ENCODE measurements at places on chromosomes 1 and 21. TPM values are rescaled to one million over a fixed set of nuclear protein-coding genes. Genes with fewer than 3 reads are reported as not detected.

The LCE6A gene
- total RNA-seq, result not detected

The CELA3B gene
- total RNA-seq, result not detected

The TMCC2 gene
- 452 TPM for total RNA-seq

The GJC2 gene
- 0.79 TPM for total RNA-seq

The MORN1 gene
- total RNA-seq, result 6.9 TPM

The SYTL1 gene
- 1.9 TPM for total RNA-seq

The SYNC gene
- 1.5 TPM for total RNA-seq

The DMBX1 gene
- total RNA-seq, result not detected

The COL6A1 gene
- 34.9 TPM for total RNA-seq

The TMEM53 gene
- 23.6 TPM for total RNA-seq

The KRTAP19-3 gene
- not detected for total RNA-seq

- no peak for DNase-seq
Measured at GRCh38 chr1:180918519-180918918, 5.8 kb downstream of the KIAA1614 start.

DNA sequence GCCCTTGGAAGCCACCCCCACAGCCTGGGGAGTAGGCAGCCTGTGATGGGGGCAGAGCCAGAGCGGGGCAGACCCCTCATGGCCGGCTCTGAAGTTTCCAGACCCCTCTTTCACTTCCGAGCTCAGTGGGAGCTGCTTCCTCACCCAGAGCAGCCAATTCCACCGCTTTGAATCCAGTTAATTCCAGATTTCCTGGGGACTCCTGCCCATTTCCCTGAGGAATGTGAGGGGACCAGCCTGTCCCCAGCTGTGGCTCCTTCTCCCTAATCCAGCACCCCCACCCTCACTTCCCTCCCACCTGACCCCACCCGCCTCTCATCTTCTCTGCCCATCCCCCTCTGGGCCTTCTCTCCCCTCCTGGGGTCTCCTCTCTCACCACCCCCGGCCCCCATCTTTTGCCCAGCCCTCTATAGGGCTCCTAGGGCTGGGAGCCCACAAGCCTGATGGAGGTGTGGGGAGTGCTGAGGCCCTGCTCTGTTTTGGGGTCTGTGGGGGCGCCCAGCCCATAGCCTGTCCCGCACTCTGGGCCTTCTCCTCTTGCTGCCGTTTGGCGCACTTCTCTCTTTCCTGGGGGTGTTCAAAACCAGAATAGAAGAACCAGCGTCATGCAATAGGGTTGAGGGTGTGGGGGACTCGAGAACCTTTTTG is 26.2 kb upstream of the TNFRSF1B start:
- no peak for DNase-seq

DNA sequence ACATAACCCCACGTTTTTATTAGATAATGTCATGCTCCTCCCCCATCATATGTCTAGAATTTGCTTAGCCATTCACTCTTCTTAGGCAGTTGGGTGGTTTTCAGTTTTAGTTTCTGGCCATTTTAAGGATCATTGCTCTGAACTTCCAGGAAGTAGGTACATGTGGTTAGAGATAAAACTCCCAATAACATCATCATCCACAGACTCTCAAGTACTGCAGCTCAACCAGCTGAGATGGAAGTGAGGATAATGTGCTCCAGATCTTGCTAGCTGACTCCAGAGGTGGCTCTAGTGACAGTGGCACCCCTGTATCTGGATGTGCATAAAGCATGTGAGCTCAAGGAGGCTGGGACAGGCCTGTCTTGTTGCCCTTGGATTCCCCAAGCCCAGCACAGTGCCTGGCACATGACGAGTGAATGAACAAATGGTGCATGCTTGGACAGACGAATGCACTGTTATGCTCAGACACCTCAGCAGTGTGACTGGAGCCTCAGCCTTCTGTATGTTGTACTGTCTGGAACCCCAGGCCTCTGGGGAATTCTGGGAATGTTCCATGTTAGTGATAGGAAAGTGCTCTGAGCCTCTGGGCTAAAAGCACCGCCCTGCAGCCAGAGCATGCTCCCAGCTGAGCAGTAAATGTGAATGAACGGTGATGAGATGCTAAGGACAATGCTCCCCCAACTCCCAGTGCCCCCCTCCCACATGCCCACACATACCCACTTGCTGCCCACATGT is 16.4 kb upstream of the KCNN3 start:
- no peak for DNase-seq

DNA sequence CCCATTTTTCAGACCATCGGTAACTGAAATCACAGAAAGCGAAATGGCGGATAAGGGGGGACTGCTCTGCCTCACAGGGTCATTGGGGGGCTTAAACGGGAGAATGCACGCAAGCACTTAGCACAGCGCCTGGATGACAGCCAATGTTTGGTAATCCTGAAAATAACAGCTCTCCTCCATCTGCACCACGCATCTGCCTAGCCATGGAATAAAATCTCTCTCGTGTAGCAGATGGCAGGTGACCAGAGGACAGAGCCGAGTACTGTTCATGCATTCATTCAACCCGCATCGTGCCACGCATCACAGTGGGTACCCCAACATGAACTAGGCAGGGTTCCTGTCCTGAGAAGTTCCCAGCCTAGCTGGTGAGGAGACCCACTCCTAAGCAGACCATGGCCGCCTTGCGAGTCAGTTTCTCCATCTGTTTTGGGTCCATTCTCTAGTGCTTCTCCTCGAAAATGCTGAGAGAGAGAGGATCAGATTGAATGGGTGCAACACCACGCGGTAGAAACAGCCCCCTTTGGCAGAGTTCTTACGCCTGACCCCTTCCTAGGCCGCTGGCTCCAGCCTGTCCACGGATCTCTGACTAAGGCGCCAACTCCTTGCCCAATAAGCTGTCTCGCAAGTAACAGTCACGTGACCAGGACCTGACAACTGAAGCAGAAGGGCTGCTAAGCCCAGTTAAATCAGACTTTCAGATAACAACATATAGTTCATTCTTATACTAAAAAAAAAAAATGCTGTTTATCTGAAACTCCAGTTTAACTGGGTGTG is 7.3 kb downstream of the SLC1A7 start:
- no peak for DNase-seq

DNA sequence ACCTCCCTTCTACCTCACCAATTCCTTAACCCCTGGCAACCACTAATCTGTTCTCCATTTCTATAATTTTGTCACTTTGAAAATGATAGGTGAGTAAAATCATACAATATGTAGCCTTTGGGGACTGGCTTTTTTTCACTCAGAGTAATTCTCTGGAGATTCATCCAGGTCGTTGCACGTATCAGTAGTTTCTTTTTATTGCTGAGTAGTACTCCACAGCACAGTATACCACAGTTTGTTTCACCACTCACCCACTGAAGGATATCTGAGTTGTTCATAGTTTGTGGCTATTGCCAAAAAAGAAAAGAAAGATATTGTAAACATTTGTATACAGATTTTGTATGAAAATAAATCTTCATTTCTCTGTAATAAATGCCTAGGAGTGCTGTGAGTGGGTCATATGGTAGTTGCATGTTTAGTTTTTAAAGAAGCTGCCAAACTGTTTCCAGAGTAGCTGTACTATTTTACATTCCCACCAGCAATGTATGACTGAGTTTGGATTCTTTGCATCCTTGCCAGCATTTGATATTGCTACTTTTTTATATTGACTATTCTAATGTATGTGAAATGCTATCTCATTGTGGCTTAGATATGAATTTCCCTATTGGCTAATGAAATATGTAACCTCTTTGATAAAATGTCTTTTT is 3.7 kb downstream of the CHD1L start:
- no peak for DNase-seq

GRCh38 chr1:56132520-56132919 is 446.8 kb downstream of the PLPP3 start:
- DNase-seq, result no peak

- no peak for DNase-seq
Measured at GRCh38 chr1:67750691-67751054, 65.7 kb downstream of the GADD45A start.

- DNase-seq, result no peak
Measured at GRCh38 chr1:41695118-41695745, 210.7 kb upstream of the EDN2 start.

DNA sequence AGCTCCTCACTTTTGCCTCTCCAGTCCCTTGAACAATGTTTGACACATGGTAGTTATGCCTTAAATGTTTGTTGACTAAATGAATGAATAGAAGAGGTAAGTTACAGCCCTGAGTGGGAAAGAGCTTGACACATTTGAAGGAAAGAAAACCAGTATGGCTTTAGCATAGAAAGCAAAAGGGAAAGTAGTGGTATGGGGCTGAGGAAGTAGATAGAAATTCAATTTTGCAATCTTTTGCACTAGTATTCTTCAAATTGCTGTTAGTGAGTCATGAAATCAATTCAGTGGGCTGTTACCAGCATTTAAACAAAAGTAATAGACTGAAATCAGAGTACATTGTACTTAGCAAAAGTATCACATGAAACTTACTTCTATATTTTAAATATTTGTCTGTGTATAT is 21.1 kb downstream of the PLA2G4A start:
- no peak for DNase-seq

DNA sequence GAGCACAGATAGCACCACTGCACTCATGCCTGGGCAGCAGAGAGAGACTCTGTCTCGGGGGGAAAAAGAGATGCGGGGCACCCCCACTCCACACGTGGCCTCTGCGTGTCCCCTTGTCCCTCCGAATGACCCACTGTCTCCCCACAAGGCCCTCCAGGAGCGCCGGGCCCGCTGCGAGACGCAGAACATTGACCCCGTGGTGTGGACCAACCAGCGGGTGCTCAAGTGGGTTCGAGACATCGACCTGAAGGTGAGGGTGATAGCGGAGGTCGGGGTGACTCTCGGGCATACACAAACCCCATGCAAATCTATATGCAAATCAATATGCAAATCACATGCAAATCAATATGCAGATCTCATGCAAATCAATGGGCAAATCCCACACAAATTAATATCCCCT is 50.3 kb upstream of the TMEM51 start:
- DNase-seq, result no peak

- no peak for DNase-seq
Measured at GRCh38 chr1:197544553-197544952, 230.7 kb downstream of the DENND1B start.

DNA sequence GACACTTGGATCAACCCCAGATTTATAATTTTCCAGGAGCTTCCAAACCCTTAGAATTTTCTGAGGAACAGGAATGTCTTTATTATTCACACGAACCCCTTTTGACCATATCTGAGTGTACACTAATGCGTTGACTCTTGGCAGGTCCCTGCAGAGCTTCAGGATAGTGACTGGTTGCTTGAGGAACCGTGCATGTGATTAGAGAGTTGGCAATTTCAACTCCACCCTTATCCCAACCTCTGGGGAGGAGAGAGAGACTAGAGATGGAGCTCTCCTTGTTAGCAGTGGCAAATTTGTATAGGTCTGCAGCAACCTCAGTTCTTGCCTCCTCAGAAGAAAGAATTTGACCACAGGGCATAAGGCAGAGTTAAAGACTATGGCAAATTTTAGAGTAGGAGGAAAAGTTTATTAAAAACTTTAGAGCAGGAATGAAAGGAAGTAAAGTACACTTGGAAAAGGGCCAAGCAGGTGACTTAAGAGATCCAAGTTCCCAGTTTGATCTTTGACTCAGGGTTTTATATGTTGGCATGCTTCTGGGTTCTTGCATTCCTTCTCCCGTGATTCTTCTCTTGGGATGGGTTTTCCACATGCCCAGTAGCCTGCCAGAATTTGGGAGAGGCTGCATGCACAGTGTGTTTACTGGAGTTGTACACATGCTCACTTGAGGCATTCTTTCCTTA is 93.8 kb upstream of the ETV3 start:
- no peak for DNase-seq

DNA sequence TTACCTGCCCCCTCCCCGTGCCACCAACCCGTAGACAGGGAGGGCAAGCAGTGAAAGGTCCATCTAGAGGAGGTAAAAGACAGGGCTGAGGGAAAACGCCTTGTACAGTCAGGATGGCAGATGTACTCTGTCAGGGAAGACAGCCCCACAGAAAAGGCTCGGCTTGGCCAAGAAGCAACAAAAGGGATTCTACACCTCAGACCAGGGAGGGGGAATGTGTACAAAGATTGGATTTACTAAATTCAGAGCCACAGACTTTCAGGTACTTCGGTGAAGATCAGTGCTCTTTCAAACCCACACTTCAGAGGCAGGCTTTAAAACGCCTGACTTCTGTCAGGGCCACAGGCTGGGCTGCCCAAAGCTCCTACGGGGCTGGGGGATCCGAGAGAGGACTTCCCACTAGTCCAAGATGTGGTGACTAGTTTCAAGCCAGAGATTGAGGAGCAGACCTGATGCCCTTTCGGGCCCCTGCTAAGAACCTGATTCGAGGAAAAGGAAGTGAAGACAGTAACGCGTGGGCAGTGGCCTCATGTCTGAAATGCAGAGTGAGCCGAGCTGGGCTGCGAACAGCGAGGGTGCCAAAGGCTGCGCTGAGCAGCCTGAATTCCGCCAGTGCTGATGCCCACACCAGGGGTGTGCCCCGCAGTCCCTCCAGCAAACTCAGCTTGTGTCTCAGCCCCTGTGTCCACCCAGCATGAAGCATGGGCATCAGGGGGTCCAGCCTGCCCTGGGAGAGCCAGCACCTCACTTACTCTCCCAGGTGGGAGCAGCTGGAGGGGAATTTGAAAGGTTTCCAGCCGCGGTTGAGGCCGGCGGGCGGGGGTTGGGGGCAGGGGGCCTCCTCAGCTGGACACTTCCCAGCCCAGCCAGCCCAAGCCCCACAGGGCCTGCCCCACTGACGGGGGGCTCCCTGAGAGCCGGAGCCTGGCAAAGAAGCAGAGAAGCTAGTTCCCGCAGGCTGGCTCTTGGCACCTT is 36.2 kb downstream of the KIAA1614 start:
- DNase-seq, result no peak

GRCh38 chr1:85615586-85616363 is 35.2 kb downstream of the CCN1 start:
- no peak for DNase-seq

Measured in liver (tissue), 10 donors.